CD4-positive, alpha-beta T cell treated with Interleukin-15 for 4 hours (primary cell): ENCODE measurements at places on chromosomes 7 and 10.

DNA sequence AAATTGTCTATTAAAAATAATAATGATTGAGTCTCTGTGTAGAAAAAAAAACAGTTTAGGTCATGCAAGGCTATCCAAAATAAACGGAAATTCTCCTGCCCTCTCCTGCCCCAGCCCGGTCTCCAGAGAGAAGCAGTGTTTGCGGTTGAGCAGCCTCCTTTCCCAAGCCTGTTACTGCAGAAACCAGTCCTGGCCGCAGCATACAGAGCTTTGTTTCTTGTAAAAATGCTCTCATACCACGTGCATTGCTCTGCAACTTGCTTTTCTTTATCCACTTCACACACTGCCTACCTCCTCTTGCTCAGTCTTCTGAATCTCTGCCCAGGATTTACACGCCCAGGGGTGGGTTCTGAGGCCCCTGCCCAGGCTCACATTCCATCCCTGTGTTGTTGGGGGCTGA is 34.4 kb upstream of the CUL1 start:
- DNase-seq: no peak

DNA sequence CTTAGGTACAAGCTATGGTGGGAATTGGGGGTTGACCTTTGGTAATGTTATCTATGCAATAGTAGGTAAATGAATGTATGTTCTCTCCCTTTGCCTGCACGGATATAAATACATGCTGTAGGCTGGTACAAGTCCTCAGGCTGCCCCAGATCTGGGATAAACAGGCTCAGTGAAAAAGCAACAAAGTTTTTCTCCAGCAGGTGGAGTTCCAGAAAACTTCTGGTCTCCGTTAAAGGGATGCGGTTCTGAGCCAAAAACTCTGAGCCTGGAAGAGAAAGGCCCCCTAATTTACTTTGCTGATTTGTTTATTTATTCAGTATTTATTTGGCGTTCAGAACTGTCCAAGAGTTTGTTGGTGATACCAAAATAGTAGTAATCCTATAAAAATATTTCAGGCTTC is 204.7 kb downstream of the ADRA2A start:
- no peak for DNase-seq

- DNase-seq: no peak
Observed at GRCh38 chr7:131502810-131503508, 53.5 kb downstream of the PODXL start.

DNA sequence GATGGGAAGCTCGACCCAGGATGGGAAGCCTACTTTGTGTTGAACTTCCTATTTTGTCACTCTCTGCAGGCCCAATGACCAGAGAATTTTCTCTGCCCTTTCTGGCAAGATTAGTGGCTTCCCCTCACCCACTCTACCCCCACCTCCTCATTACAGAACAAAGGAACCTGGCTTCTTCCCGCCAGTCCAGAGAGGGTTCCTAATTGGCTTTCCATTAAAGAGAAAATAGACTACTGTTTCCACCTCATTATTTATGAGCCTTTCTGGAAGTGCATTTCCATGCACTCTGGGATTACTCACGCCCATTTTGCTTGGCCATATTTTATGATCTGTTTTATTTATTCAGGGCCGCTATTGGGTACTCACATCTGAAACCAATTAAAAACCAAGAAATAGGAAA is 94.9 kb upstream of the TCF7L2 start:
- no peak for DNase-seq

DNA sequence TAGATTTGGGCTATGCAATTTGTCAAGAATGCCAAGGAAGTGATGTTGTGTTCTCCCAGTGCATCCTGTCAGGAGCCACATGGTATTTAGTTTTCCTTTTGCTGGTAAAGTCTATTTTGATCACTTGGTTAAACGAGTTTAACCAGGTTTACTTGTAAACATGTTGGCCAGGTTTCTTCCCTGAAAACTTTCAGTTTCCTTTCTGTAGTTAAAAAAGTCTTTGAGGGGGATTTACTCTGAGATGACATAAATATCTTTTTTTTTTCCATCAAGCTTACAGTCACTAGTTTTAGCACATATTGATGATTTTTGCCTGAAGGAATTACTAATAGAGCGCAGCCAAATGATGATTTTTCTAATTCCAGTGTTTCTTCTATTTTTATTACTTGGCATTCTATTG is 320.5 kb downstream of the PHF14 start:
- no peak for DNase-seq

DNA sequence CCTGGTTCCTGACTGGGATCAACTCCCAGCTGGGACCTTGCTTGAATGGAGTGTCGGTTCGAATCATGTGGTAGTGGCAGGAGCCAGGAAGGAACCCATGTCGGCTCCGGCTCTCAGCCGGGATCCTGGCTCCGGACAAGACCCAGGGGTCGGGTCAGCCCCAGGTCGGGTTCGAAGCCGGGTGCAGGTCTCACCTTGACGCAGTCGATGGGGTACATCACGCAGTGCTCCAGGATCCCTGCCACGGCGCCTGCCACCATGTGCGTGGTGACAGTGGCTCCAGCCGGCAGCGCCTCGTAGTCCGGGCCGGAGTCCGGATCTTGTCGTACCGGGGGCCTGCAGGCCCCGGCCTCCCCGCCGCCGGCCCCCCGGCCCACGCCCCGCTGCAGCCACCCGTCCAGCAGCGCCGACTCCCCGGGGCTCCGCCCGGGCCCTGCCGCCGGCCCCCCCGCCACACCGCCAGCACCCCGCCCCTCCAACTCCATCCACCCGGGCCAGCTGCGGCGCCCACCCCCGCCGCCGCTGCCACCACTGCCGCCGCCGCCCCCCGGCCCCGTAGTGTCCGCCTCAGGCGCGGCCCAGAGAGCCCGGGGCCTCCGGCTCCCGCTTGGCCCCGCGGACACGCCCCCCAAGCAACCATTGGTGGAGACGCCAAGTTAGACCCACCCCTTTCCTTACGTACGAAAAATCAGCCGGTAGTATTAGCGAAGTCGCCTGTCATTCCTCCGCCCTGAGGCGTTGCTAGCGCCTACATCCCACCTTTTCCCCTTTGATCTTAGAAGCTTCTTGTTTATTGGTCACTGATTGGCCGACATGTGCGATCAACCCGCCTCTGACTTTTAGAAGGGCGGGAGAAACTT is at the start of gene SLC25A28:
TSS of gene SLC25A28 (minus strand) at position 589 of the 860 bp plus-strand sequence. CDS start at position 485, 104 bp downstream.
- peak; percentile 97 for DNase-seq

GRCh38 chr10:27569946-27570345 is 65.8 kb downstream of the RAB18 start:
- no peak for DNase-seq

GRCh38 chr10:35699848-35700486 is 57.9 kb upstream of the FZD8 start:
- DNase-seq: no peak

- DNase-seq: no peak
Observed at GRCh38 chr10:88978463-88978862, 12.1 kb upstream of the FAS start.

GRCh38 chr7:155161690-155162089 is 91.6 kb downstream of the HTR5A start:
- no peak for DNase-seq

- no peak for DNase-seq
Observed at GRCh38 chr7:11232462-11232861, 258.8 kb downstream of the PHF14 start.

GRCh38 chr7:84985073-84985784 is 201.6 kb downstream of the SEMA3D start:
- DNase-seq: no peak

DNA sequence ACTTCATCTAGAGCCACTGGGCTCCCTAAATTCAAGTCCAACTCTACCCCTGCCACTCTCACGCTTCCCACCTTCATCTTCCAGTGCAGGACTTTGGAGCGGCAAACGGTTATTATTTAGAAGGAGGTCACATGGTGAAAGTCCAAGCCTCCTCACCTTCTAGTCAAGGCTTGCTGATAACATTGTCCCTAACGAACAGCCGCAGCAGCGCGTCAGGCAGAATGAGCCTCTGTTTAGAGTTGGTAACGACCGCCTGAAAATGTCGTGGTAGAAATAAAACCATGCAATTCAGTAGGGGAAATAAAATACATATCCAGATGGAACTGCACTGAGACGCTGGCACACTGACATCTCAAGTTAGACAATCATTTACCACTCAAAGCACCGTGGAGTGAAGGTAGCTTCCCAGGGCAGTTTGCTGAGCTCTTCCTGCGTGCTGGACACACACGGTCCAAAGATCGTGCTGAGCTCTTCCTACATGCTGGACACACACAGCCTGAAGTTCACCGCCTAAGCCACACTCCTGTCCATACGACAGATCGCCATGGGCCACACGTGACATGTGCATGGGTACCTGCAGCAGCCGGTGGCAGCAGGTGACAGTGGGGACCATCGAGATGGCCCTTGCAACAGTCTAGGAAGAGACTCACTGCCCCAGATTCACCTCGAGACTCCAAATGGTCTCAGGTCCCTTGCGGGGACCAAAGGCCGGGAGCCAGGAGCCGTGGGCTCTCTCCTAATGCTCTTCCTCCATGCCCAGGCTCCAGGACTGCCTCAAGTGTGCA is 323.5 kb downstream of the PTPRN2 start:
- DNase-seq: no peak

- DNase-seq: no peak
Observed at GRCh38 chr10:71086439-71087080, 125.8 kb upstream of the UNC5B start.
